ENCODE measurements at places on chromosomes 1 and 21.

GRCh38 chr1:183694066-183694465, 41.0 kb upstream of the APOBEC4 start:
- DNase-seq, result no peak

- DNase-seq, result no peak
Observed at GRCh38 chr1:118021668-118022067, 92.1 kb downstream of the WDR3 start.

DNA sequence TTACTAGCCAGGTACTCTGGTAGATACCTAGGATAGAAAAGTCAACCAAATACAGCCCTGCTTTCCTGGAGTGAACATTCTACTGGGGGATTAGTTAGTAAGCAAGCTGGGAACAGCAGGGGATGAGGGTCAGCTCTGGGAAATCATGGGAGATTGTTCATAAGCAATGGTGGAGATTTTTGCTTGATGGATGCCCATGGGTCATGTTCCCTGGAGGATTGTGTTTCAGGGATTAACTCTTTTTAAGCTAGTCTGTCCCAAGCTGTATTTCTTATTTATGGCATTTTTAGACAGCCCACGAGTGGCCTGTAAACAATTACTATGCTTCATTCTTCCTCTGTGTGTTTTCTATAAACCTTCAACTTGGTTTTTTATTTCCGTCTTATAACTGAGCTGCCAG, 18.9 kb downstream of the CACHD1 start:
- DNase-seq, result no peak

DNA sequence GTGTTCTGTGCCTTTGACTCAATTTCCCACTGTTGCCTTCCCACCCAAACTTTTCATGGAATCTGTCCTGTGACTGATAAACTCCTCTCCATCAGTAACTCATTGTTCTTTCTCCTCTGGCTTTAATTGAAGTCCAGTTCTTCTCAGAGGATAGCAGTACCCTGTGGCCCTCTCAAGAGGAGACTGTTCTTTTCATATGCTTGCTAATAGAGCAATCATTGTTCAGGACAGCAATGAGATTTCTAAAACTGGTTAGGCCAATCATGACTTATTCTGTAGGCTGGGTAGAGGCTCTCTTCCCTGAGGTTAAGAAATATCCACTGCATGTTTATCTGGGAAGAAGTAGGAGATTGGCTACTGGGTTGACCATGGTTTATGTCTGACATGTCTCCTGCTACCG, 98.8 kb downstream of the CHD1L start:
- no peak for DNase-seq

DNA sequence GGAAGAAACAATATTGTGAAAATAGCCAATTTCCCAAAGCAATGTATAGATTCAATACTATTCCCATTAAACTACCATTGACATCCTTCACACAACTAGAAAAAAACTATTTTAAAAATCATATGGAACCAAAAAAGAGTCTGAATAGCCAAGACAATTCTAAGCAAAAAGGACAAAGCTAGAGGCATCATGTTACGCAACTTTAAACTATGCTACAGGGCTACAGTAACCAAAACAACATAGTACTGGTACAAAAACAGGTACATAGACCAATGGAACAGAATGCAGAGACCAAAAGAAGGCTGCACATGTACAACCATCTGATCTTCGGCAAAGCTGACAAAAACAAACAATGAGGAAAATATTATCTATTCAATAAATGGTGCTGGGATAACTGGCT, 233.3 kb upstream of the TMPRSS15 start:
- no peak for DNase-seq

GRCh38 chr1:45299981-45300668, 26.6 kb upstream of the HPDL start:
- peak; percentile 66 for DNase-seq

DNA sequence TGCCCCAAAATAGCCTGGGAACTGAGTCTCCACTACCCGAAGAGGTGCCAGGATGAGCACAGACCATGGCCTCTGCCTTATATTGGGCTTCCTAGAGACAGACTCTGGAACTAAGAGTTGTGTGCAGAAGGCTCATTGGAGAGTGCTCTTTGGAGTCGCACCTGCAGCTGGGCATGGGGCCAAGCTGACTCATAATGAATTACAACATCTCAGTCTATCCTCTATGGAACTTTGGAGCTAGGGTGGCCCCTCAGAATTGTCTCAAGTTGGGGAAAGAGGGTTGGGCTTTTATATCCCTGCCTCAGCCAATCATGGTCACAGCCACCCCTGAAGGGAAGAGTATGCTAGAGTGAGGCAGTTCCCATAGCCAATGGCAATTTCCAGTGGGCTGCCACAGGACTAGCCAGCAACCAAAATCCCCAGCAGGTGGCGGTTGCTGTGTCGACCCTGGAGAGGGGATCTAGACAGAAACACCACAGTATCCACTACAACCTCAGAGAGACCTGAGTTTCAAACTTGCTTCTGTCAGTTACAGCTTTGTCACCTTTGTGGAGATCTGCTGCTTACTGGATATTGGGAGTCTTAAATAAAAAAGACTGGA, 93.8 kb downstream of the DMRTA2 start:
- no peak for DNase-seq

DNA sequence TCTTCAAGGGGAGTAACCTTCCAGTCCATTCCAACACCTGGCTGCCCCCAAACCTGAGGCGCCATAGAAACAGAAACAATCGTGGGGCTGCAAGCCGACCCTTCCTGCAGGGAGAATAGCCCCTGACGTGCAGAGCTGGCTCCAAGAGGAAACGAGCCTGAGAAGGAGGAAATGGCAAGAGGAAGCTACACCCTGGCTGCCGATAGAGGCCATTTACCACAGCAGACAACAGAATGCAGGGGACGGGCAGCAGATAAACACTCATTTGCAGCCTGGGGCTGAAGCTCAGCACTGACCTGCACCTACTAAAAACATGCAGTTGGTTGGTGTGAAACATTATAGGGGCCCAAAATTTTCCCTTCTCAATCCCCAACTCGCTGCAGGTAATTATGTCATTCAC, 8.7 kb upstream of the TDRD10 start:
- no peak for DNase-seq

DNA sequence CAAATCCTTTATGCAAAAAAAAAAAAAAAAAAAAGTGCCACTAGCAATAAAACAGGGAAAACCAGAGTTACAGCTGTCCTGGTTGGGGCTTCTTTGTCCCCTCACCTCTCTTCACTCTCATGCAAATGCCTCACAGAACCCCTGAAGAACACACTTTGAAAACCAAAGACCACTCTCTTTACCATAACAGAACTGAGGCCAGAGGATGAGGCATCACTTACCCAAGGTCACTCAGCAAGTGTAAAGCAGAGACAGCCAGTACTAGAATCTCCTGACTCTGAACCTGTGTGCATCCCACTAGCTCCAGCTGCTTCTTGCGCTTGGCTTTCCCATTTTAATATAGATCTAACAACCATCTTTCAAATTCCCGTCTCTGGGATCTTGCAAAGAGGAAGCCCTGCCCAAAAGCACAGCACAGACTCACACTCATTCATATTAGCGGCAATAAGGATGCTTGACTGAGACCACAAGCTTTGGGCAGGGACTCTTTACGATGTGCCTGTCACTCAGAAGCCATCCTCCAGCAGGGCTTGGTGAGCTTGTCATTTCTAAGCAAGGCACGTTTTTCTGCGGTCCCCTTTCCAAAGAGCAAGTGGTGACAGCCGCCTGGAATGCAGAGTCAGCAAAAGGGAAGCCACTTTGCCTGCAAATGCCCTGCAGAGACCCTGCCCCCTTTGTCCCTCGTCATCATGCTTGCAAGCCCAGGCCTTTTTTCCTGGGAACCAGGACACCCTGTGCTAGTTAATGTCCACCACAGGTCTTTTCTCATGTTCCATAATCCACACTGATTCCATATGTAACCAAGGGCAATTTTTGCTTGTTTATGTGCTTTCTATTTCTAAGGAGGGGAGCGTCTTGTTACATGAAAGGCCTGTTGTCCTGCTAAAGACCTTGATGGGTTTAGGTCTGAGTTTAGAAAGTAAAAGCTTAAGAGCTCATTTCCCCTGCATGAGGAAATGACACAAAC, 76.5 kb upstream of the NFIA start:
- DNase-seq, result no peak

GRCh38 chr1:99252630-99253029, 11.7 kb upstream of the PLPPR4 start:
- no peak for DNase-seq

DNA sequence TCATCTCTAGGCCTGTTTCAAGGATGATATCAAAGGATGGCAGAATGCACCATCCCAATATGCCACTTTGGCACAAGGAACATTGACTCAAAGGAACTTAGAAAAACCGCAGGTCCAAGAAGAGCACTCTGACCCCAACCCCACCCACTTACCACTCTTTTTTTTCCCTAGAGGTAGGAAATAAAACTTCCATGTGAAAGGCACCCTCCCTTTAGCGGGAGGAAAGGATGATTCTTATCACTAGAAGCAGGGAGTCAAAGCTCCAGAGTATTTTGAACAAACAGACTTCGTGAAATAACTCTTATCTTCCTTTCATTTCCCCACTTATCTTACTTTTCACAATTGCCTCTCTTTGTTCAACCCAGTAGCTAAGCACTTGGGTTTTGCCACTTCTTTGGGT, 22.2 kb downstream of the PSMG1 start:
- DNase-seq, result no peak

- DNase-seq, result no peak
Observed at GRCh38 chr1:63787875-63788274, 14.1 kb downstream of the ROR1 start.

GRCh38 chr1:107942814-107943213, 22.2 kb downstream of the VAV3 start:
- no peak for DNase-seq

- peak; percentile 41 for DNase-seq
Observed at GRCh38 chr21:45383615-45384201, 21.3 kb upstream of the COL18A1 start.

DNA sequence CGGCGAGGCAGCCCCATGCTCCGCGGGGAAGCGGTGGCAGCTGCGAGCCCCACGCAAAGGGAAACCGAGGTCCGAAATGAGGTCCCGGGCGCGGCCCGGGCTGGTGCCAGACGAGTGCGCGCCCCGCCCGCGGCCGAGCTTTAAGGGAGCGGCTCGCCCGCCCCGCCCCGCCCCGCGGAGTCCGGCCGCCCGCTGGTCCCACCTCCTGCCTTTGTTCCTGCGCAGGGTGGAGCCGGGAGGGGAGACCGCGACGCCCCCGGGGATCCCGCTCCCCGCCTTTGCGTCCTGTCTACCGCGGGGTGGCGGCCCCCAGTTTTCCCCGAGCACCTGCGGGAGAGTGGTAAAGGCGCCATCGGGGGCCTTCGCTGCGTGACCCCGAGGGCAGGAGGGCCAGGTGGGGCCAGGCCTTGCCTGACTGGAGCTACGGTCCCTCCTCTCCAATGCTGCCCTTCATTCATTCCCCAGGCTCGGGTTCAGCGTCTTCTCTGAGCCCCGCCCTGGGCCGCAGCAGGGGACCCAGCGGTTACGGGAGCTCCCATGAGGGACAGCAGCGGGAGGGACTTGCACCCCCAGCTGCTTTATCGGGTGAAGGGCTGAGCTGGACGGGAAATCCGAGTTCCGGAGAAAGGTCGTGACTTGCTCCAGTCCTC, at the start of gene HES2:
TSS of gene HES2 (minus strand) at position 116 of the 650 bp plus-strand sequence. CDS start at position 17, 99 bp downstream.
- no peak for DNase-seq

DNA sequence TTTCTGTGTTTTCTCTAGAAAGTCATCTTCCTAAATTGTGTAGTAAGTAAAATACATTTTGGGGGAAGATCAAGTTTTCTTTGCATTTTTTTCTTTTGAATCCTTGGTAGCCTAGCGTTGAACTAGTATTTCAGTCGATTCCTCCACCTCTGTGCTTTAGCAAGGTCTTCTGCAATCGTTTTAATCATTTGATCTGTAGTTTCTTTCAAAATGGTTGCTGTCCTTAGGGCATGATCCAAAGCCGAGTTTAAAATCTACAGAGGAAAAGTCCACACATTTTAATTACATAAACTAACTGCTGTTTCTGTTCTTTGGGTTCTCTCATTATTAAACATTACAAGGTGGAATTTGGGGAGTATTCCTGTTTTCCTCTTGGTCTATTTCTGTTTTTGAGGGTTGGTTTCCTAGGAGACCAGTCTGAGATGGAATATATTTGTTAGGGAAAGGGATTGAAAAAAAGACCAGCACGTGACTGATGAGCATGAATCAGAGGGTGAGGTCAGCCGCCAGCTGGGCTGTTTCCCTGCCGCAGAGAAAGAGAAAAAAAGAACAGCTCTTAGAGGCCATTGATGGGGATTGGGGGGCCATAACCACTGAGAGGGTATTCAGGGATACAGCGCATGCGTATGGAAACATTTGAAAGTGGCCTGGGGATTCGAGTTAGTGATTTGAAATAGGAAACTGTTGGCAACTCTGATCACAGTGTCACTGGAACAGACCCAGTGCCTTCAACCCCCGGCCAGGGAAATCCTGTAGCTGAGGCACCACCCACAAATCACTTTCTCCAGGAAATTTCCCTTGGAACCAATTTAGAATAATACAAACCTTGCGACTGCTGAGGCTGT, 40.6 kb downstream of the AKNAD1 start:
- peak; percentile 93 for DNase-seq

- no peak for DNase-seq
Observed at GRCh38 chr1:8604041-8604945, 213.1 kb downstream of the RERE start.

GRCh38 chr21:44996096-44996495, 56.3 kb downstream of the SLX9 start:
- DNase-seq, result no peak

Measured in right forelimb (tissue), 1 donor.